GM12891 (cell line): ENCODE measurements at places on chromosomes 6 and 20.

DNA sequence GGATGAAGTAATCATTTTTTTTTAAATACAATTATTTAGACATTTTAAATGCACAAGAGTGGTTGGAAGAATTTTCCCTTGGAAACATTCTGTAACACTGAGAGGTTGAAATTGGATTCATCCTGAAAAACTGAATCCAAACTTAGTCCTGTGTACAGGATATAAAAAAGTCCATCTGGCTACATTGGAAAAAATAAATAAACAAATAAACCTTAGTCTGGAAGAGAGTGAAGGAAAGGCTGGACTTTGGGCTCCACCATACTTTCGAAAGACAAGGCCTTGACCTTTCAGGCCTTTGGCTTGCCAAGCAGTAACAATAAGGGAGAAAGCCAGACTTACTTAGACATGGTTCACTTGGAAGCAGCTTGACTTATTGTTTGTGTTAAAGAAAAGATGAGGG, 664.3 kb downstream of the TENT5A start:
- no peak for DNase-seq

GRCh38 chr20:32304131-32304746, 26.8 kb downstream of the KIF3B start:
- no peak for DNase-seq

DNA sequence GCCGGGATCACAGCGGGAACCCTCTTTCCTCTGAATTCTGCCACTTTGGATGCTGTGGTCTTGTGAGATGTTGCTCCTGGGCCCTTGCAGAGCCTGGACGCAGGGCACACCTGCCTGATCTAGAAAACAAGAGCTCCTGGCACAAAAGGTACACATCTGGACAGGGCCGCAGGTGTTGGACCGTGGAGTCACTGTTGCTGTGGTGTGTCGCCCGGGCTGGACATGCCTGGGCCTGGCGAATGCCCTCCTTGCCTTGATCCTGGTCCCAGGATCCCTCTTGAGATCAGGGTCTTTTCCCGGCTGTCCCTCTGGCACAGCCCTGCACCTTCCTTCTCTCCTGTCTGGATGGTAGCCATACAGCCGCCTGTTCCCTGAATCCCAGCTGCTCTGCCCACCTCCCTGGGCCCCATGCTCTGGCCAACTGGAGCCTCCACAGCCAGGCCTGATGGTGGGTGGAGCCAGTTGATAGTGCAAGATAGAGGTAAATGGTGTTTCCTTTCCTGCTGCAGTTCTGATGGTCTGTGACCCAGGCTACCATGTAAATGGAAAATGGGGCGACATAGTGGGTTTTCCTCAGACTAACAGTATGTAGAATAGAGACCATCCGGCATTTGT, 5.0 kb downstream of the FOXP4 start:
- no peak for DNase-seq

- no peak for DNase-seq
These were observed 83.4 kb upstream of the XRN2 start for GRCh38 chr20:21219686-21220085.

GRCh38 chr6:134550604-134551003, 232.7 kb upstream of the SGK1 start:
- DNase-seq, result no peak

- DNase-seq, result no peak
These were observed 11.1 kb downstream of the RPRD1B start for GRCh38 chr20:38044685-38045084.

GRCh38 chr6:111573892-111574797, 31.5 kb downstream of the TRAF3IP2 start:
- no peak for DNase-seq

- no peak for DNase-seq
These were observed 544 bp downstream of the SMIM29 start for GRCh38 chr6:34248198-34248726.

- no peak for DNase-seq
These were observed 338.1 kb downstream of the PREX1 start for GRCh38 chr20:48489656-48490055.

DNA sequence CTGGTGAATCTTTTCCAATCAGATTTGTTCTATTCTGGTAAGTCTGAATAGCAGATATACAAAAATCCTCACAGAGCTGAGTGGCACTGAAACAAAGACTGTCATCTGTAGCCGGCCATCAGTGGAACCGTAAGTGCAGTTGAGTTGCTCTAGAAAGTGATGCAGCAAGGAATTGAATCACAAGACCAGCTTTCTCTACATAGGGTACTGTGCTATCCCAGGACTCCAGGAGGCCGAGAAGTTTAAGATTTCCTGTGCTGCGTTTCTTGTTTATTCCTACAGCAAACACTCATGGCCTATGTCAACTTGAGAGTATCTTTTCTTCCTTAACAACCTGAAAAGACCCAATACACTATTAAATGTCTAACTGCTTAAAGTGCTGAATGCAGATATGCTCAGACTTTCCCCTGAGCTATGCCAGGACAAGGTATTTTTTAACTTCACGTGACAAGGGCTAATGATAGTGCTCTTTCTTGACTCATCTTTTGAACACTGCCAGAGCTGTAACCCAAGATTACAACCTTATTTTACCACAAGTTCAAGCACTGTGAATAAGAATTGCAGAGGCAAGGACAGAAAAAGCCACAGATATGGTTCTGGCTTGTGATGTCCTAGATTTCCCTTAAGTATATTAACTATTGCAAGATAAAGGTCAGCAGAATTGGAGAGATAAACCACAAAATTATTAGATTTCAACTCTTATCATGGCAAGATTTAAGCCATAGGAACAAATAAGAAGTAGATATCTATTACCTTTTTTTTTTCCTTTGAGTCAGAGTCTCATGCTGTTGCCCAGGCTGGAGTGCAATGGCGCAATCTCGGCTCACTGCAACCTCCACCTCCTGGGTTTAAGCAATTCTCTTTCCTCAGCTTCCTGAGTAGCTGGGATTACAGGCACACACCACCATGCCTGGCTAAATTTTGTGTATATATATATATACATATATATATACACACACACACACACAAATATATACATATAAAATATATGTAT, 71.6 kb downstream of the GJA1 start:
- DNase-seq, result no peak

- DNase-seq, result peak; percentile 73
These were observed at the start of gene RRAGD for GRCh38 chr6:89412071-89413005. Gene RRAGD, minus strand, starts transcription at chr6:89412273. Its CDS starts 280 bp downstream, at chr6:89411993.

DNA sequence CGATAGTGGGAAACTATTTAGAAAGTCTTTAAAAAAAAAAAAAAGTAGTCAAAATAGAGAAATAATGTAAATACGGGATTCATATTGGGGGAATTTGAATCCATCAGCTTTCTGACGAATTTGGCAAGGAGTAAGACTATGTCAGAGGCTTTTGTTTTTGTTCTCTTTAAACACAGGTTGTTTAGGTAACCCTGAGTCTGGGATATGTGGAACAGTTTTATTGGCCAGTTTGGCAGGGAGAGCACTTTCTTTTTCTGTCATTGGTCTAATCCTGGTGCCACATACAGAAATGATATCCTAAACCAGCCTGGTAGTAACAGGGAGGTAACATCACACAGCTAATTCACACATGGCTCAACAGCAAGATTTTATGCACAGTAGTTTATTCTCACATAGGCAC, 27.7 kb downstream of the HAO1 start:
- DNase-seq, result no peak

DNA sequence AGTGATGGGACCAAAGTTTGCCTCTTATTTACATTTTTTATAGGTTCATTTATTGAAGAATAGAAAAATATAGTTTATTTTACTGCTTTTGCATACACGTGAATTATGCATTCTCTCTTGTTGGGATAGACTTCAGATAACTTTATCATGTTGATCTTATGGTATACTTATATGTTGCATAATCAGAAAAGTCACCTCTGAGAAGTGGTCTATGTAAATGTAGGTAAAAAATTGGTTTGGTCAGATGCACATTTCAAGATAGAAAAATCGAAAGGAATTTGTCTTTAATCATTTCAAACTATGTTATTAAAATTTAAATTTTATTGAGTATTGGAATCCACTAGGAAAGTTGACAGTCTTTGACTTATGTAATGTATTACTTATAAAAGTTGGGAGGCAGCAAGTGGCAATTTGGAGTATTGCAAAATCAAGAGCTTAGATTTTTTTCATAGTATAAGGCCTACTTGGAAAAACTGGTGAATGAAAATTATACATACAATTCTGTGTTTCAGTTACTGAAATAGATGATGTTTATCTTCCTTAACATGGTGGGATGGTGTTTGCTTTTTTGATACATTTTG, 2.4 kb downstream of the PHF3 start:
- no peak for DNase-seq

GRCh38 chr6:44177691-44178423, 19.2 kb downstream of the CAPN11 start:
- no peak for DNase-seq

DNA sequence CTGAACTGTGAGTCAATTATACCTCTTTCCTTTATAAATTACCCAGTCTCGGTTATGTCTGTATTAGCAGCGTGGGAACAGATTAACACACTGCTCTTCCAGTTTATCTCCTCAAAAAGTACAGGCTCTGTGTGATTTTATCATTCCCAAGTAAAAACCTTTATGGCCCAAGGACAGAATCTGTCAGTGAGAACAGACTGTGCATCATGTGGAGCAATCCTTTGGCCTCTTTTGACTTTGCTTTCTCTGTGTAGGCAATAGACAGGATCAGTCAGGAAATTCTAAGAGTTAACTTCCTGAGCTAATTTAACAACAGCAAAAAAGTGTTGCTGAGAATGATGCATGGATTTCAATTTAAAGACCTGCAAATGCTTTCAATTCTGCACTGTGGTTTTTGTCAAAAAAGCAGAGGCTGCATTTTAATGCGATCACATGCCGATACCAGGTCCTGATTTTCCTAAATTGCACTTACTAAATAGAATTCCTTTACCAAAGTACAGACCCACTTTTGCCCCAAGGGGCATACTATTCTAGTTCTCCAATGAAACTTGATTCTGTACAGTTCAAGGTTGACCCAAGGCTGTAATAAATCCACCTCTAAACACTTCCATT, 246.7 kb upstream of the MARCKS start:
- DNase-seq, result no peak

GRCh38 chr6:129370268-129370916, 339.6 kb downstream of the ARHGAP18 start:
- DNase-seq, result peak; percentile 2

DNA sequence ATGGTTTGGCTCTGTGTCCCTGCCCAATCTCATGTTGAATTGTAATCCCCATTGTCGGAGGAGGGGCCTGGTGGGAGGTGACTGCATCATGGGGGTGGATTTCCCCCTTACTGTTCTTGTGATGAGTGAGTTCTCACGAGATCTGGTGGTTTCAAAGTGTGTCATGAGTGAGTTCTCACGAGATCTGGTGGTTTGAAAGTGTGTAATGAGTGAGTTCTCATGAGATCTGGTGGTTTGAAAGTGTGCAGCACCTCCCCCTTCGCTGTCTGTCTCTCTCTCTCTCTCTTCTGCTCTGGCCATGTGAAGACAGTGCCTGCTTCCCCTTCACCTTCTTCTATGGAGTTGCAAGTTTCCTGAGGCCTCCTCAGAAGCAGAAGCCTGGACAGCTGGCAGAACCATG, 87.6 kb downstream of the MYLK4 start:
- no peak for DNase-seq

DNA sequence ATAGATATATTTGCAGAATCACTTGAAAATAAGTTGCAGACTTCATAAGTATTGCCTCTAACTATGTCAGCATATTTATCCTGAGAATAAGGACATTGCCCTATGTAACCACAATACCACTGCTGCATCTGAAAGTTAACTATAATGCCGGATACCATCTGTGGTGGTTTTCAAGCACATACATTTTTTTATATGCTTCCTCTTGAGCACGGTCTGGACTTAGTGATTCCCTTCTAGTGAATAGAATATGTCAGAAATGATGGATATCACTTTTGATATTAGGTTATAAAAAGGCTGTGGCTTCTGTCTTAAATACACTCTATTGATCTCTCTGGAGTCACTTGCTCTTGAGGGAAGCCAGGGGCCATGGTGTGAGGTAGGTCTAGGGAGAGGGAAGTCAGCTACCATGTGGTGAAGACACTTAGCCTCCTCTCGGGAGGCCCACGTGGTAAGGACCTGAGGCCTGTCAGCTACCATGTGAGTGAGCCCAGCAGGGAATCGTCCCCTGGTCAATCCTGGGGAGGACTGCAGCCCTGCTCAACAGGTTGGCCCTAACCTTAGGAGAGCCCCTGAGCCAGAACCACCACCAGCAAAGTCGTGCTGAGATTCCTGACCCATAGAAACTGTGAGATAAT, 57.5 kb downstream of the CCDC170 start:
- DNase-seq, result no peak

GRCh38 chr6:112464901-112465665, 118.0 kb downstream of the RFPL4B start:
- DNase-seq, result no peak

DNA sequence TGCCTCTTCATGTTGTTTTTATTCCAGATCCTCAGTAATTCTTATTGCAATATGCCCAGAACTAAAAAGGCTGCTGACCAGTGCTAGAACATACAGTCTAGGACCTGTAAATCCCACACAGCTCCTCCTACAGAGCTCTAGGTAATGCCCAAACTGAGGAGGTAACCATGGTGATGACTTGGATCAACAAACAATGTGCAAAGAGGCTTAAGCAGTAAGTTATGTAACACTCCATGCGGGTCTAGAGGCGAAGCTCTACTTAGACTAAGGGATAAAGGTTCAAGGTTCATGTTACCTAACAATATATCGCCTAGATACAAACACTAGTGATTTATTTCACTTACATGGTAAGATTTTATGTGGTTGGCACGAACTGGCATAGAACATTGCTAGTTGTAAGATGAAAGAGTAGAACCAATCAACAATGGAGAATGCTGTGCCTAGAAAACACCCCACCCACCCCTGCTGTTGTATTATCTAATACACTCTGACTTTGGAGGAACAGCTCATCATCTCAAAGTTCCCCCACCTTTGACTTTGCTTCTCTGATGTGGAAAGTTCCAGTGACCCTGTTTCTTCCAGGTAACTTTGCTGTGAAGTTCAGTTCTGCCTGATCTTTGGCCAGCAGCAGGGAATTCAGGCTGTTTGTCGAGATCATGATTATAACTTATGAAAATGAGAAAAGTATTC, 242.4 kb downstream of the ALDH8A1 start:
- DNase-seq, result no peak

DNA sequence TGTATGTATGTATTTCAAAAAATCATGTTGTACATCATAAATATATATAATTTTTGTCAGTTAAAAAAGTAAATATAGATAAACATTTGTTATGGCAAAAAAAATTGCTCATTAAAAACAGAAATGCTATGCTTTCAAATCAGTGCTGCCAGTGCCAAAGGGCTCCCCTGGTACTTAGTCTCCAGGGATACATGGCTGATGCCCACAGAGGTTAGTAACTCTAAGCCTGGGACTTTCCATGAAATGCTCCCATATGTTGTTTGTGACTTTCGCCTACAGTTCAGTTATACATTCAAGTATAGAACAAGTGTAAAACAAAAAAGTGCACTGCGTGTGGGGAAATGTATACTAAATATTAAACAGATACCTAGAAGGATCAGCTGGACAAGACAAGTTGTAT, 104.0 kb downstream of the TENT5A start:
- no peak for DNase-seq

GRCh38 chr6:130203370-130203769, 19.4 kb downstream of the SAMD3 start:
- no peak for DNase-seq
